ENCODE measurements at places on chromosomes 16 and 17. TPM values are rescaled to one million over a fixed set of nuclear protein-coding genes. Genes with fewer than 3 reads are reported as not detected.

The CD19 gene
- total RNA-seq = not detected

The ASGR1 gene
- 1.5 TPM for total RNA-seq

The ABCC1 gene
- total RNA-seq = 114 TPM

The SLC5A2 gene
- 0.48 TPM for total RNA-seq

The KCNJ2 gene
- 0.15 TPM for total RNA-seq

The BICDL2 gene
- not detected for total RNA-seq

The WIPI1 gene
- total RNA-seq = 8.8 TPM

The SLC7A6OS gene
- total RNA-seq = 11.6 TPM

The ATXN1L gene
- 19.1 TPM for total RNA-seq

The MYH2 gene
- not detected for total RNA-seq

The TRPV2 gene
- total RNA-seq = 0.95 TPM

Data from A549 treated with DMSO at 1 μM for 4 hours (cell line).